PC-3 (cell line): ENCODE measurements at places on chromosomes 2 and 18. TPM values are rescaled to one million over a fixed set of nuclear protein-coding genes. Genes with fewer than 3 reads are reported as not detected.

DNA sequence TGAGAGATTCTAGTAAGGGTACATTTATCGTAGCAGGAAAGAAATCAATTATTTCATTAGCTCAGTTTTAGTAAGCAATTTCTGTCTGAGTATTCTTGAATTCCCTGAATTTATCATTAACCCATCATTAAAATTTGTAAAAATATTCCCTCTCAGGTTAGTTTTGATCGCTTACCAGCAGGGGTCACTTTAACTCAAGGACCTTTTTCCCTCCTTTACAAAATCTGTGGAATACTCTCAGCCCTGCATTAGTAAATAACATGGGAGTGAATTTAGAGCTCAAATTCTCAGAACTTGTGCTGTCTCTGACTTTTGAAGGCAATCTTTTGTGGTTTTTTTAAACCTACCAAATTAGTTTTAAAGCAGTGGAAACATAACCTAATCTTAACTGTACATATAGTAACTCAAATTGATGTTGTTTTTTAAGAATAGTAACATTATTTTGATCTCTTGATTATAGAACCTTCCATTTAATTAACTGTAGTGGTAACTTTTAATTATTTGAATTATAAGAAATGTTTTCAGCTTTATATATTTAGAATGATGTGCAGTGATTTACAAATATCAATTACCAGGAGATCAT is 97.2 kb downstream of the AGPS start:
- DNase-seq = peak; percentile 56

DNA sequence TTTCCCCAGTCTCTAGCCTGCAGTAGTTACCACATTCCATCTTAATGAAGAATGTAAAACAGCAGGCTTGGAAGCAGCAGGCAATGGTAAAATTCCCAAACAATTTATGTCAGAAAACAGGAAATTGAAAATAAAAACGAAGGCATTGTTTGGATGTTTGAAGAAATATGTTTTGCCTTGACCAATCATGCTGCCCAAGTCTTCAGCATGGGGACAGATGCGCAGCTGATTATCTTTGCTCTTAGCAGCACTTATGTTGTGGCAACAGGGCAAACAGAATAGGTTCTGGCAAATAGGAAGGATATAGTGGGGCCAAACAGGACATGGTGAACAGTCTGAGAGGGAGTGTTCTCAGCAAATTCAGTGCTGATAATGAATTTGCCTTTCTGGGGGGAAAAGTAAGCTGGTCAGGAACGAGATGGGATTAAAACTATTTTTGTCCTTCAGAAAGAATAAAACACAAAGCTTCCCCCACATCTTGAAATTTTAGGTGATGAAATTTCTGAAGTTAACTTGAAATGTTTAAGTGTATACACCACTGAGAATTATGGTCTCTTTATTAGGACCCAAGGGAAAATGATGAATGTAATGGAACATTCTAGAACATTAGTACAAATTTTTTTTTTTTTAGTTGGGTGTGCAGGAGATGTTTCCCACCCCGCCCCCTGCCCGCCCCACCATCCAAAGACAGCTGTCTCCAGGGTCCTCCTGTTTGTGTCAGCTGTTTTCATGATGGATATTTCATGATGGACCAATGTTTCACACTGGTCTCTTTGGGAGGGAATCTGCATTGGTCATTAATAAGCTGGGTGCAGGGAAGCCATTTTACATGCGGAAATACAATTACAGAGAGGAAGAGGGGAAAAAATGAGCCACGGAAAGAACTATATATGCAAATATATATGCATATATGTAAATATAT is 239.5 kb upstream of the REV1 start:
- no peak for DNase-seq

SPP2 gene
- total RNA-seq = not detected in 2 replicates

- DNase-seq = no peak
Measured at GRCh38 chr2:75565472-75566462, 5.0 kb upstream of the EVA1A start.

FTCDNL1 gene
- total RNA-seq = 0.11 and 0.52 TPM in 2 replicates

HOXD3 gene
- 3.0 and 4.4 TPM in 2 replicates for total RNA-seq

DNA sequence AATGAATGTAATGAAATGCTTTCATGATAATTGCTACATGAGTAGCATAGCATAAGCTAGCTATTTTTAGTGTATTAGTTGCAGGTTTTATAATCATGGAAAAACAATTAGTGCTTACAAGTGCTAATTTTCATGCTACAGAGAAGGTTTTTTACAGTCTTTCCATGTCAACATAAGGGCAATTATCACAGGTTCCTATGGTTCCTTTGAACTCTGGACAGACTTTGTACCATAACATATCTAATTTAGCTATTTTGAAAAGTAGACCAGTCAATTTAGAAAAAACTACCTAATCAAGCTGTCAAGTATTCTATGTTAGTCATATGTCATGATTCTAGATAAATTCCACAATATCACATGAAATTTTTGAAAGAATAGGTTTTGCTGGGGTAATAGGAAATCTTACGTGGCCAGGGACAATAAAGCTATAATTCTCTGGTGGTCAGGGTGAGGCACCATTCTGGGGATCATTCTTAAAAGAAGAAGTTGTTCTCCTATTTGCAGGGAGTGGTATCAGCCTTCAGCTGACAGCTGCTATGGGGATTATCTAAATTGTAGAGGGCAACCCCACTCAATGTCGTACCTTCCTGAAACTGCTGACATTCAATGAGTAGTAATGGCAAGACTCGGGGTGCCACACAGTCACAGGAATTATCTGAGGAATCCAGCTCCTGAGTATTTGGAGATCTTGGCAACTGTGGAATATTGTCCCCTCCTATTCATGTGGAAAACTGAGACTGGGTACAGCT is 724.0 kb upstream of the LINC00305 start:
- no peak for DNase-seq

CYB5A gene
- 98.0 and 130 TPM in 2 replicates for total RNA-seq

DNA sequence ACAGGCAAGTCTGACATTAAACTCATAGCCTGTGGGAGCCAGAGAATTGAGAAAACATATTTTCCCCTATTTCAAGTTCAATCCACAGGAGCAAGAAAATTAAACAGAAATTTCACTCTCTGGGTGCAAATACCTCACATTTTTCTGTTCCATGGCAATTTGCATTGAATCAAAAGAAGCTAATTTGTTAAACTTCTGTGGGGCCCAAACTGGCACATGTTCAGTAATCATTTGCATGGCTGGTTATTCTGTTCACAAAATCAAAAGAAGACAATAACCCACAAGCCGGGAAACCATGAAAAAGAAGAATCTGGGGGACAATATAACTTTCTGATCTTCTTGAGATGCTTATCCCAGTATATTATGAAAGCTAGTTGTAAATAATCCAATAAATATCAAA is 363.1 kb downstream of the LRP1B start:
- no peak for DNase-seq

DNA sequence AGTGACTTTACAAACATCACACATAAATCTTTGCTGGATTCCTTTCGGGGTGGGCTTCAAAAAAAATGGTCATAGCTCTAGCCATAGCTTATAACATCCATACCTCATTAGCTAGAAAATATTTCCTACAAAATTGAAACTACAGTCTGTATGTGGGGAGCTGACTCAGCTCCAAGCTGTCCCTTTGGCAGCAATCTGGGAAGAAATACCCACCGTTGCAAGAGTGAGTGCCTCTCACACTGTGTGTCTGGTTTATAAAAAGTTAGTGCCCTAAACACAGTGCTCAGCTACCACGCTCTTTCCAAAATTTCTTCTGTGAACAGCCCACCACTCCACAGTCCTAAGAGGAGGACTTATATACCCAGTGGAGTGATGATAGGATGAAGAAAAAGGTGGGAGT is 170.1 kb downstream of the RBM43 start:
- DNase-seq = no peak

DNA sequence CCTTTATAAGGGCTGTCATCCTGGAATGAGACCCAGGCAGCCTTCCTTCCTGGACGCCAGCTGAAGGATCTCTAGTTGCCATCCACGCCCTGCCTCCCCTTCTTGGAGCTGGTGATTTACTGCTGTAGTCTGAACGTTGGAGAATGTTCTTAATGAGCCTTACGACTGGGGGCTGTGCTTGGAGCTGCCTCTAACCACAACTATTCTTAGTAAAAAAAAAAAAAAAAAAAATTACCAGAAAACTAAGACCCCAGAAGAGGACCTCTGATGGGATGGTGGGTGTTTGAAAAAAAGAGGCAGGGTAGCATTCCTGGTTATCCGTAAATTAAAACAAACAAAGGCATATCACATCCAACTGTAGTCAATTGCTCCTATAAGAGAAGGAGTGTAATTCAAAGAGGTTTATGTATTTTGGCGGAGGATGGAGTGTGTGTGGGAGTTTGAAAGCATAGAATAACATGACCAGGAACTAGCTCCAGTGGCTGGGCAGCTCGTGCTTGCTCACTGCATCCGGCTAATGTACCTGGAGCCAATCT is 105.4 kb downstream of the QPCT start:
- peak; percentile 51 for DNase-seq

- no peak for DNase-seq
Measured at GRCh38 chr2:120686511-120687168, 49.0 kb upstream of the GLI2 start.

DNA sequence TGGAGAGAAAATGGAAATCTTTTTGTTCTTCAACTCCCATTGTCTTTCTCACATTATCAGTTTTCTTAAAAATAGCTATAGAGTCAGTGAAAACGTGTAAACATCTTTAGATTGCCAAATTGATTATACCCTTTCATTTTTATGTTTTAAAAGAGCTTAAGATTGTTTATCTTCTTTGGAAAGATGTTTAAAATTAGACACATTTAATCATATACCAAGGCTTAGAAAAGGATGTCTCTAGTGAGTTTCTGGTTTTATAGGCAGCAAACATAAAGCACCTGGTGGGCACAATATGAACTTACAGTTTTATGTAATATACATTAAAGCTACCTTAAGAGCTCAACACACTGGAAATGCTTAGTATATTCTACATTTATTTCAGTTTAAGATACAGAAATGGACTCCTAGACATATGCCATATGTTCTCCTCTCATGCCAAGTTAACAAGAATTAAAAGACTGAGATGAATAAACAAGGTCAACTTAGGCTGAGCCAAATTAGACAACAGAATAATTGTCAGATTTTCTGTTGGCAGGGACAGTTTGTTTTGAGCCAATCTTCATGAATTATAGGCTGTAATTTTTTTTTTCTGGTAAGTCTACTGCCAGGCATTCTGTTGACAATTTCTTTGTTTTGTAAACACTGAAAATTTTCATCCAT is 112.7 kb downstream of the OTX1 start:
- DNase-seq = no peak

GKN2 gene
- total RNA-seq = 0.58 TPM in 1 of 2 replicates, not detected in the other

- no peak for DNase-seq
Measured at GRCh38 chr2:46431481-46432235, 47.7 kb upstream of the TMEM247 start.

GRCh38 chr2:126999106-126999756 is 100.5 kb downstream of the TEX51 start:
- no peak for DNase-seq
